GM12892 (cell line): ENCODE measurements at places on chromosomes 11 and 22.

GRCh38 chr11:85710917-85711316 lies 24.9 kb upstream of the CCDC89 start:
- DNase-seq, result no peak

- no peak for DNase-seq
These were observed 6.1 kb upstream of the ELF5 start for GRCh38 chr11:34519595-34520235.

- DNase-seq, result no peak
These were observed 3.0 kb downstream of the TMEM80 start for GRCh38 chr11:698493-699115.

DNA sequence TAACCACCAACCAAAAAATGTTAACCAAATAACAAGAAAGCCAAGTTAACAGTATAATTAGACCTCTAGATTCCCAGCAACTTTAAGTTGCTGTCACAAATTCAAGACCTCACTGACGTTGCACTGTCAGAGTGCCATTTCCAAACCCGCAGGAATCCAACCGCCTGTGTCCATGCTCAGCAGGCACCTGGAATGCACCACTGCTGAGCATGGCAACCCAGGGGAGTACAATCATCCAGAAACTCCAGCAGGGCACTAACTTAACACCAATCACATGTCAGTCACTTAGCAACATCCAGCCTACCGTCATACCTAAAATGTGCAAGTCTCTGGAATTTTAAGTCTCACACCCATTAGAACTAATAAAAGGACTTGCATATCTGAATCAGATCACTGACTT lies 48.8 kb downstream of the SMCO4 start:
- no peak for DNase-seq

- no peak for DNase-seq
These were observed 8.3 kb downstream of the MRPL17 start for GRCh38 chr11:6674862-6675261.

DNA sequence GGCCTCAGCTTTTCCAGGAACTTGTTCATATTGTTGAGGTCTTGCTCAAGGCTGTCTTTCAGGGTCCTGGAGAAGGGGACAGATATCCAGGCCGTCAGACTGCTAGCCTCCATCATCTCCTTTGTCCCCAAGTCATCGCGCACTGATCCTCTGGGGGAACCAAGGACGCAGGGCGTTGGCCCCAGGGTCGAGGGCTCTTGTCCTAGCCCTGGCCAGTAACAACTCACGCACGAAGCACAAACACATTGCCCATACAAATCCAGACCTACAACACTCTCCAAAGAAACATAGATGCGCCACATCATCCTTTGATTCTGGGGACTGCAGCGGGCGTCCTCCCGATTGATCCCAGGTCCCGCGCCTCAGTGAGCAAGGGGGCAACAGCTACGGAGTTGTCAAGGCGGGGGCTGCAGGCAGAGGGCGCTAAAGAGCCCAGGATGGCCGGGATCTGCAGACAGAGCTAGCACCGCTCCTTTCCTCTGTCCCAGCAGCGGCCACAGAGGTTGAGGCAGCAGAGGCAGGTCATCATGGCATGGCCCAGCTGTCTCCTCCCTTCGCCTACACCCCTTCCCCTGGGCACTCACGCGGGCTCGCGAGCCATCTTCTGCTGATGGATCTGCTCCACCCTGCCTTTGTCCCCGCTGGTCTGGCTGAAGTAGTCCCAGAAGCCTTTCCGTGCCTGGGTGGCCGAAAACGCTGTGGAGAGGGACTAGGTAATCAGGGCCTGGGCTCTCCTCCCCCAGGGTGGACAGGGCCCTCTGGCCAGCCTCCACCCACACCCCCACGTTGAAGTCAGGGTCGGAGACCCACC lies 472 bp downstream of the APOA5 start:
- DNase-seq, result peak; percentile 82

DNA sequence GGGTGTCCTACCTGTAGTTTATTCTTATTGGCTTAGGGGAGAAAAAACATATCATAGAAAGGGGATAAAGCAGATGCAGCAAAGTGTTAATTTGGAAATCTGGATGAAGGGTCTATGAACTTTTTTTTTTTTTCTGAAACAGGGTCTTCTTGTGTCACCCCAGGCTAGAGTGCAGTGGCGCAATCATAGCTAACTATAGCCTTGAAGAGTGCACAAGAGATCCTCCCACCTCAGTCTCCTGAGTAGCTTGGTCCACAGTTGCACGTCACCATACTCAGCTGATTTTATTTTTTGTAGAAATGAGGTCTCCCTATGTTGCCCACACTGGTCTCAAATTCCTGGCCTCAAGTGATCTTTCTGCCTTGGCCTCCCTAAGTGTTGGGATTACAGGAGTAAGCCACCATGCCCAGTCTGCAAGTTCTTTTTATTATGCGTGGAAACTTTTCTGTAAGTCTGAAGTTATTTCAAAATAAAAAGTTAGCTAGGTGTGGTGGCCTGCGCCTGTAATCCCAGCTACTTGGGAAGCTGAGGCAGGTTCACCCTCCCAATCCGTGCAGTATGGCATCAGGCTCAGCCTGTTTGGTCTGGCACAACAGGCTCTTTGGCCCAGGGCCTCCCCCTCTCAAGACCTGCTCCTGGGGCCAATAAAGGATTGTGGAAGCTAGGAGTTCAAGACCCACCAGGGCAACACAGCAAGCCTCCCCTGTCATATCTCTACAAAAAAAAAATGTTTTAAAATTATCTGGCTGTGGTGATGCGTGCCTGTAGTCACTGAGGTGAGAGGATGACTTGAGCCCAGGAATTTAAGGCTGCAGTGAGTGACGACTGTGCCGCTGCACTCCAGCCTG lies 111.9 kb downstream of the MED15 start:
- DNase-seq, result no peak

GRCh38 chr11:75773595-75774353 lies 5.2 kb downstream of the DGAT2 start:
- DNase-seq, result peak; percentile 75

DNA sequence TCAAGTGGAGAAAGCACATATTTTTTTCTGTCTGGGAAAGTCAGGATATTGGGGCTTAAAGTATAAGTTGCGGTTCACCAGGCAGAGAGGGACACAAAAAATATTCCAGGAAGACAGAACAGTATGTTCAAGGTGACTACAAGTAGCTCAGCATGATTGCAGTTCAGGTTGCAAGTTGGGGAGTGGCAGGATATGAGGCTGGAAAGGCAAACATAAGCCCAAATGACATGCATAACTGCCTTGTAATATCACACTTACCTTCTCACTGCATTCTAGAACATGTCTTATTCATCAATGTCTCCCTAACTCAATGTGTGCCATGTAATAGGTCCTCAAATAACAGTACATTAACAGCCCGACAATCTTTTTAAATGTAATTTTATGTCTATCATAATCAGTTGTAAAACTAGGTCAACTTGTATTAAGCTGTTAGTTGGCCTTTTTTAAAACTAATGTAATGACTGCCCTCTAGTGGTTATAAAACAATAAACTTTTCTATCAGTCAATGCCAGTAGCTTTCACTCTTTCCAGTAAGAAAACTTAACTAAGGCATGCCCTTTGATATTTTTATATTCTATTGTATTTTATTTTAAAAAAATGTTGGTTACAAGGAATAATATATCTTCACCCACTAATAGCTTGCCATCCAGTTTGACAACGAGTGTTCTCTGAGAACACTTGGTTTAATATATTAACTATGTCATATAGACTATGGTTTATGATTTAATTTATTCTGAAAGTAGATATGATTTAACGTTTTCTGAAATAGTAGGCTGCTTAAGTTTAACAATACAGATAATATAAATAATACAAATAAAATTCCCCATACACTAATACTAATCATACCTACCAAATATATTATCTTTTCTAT lies 39.4 kb upstream of the CFAP300 start:
- no peak for DNase-seq

DNA sequence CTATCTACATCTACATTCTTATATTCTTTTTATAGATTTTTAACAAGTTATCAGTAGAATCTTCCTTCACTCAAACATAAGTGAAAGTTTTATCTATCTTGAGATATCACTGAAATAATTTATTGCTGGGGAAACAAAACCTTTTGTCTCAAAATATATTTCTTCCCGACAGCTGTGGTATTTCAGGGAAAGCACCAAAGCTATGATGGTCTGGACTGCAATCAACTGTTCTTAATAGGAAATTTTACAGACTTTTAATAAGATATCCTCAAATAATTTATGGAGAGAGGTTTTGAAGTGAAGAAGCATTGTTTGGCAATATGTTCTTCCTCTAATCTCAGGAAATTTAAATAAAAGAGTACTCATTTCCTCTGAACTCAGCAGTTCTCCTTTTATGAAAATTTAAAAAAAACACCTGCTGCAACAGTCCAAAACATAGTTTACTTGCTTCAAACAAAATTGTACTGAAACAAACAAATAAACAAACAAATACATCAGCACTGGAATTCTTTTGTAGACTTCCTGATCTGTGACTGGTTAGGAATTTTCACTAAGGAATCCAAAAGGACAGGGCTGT lies 33.9 kb upstream of the EIF3M start:
- no peak for DNase-seq

DNA sequence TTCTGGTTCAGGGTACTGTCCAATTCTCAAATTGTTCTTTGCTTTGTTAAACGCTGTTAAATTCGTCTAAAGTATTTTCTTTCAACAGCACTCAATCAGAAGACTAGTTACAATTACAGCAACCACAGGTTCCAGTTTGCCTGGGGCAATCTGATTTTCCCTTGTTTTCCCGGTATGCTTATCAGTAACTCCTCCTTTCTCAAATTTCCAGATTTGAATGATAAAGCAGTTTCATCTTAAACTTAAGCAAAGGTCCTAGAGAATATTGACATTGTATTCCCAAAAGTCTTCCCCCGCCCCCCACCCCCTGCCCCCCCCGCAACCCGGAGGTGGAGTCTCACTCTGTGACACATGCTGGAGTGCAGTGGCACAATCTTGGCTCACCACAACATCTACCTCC lies 10.5 kb upstream of the USP28 start:
- DNase-seq, result no peak

DNA sequence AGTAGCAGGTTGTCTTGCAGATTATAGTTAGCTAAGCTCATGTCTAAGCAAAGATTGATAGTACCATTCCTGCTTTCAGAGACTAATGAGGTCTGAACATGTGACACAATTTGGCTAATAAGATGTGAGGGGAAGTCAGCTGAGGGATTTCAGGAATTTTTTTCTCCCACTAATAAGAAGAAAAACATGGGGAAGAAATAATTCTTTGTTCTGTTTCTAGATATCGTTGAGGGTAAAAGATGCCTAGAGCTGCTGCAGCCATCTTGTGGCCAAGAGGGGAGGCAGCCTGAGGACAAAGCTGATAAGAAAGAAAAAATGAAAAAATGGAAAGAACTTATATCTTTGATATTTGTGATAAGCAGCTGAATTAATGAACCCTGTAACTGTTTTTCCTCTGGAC lies 1334.4 kb downstream of the LRRC4C start:
- DNase-seq, result no peak

GRCh38 chr11:129236850-129237249 lies 44.7 kb upstream of the ARHGAP32 start:
- DNase-seq, result no peak

GRCh38 chr22:41092847-41093411 lies 537 bp downstream of the EP300 start:
- DNase-seq, result peak; percentile 20

- DNase-seq, result no peak
These were observed 140.5 kb downstream of the MIAT start for GRCh38 chr22:26797910-26798309.

DNA sequence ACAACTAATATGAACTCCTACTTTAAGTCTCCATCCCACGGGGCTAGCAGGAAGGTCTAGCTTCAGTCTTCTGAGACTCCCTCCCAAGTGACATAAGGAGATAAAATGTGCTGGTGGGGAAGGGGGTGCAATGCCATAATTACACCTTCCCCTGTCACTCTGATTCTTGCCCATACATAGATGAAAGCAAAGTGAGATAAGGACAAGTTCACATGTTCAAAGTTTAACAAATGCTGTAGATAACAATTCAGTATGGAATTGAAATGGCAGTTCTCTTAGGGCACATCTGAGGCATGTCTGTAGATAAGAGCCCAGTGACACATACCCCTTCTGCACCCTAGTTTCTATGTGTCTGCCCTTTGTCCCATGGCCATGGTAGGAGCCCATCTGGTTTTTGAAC lies 38.2 kb upstream of the PANX1 start:
- DNase-seq, result no peak

- DNase-seq, result no peak
These were observed 27.2 kb downstream of the RPS6KA4 start for GRCh38 chr11:64385945-64386704.

- DNase-seq, result no peak
These were observed 155.7 kb downstream of the CWF19L2 start for GRCh38 chr11:107301878-107302277.

DNA sequence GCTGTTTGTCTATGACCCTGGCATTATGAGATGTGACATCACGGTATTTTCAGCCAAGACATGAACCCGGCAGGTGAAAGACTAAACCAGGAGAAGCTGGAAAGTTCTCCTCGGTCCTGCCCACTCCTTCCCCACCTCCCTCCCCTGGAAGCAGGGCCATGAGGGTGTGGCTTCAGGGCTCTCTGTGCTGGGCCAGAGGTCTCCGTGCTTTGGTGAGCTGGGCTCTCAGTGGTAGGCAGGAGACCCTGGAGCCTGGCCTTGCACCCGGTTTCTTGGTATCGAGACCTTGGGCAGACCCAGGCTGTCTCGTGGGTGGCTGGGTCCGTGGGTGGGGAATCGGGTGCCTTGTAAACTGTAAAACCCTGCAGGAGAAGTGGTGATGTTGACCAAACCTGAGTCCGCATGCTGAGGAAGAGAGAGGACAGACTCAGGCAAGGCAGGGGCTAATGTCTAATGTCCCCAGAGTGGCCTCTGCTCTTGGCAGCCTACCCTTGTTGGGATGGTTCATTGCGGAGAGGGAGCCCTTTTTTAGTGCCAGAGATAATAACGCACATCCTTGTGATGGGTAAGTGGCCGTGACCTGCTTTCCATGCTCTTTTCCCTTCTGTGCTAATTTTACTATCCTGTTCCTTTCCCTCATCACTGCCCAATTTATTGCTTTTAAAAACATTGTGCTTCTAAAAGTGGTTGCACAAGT lies 48.6 kb upstream of the PARVG start:
- no peak for DNase-seq

GRCh38 chr11:6474413-6474792 lies 662 bp upstream of the TRIM3 start:
- DNase-seq, result no peak

- no peak for DNase-seq
These were observed 312.4 kb upstream of the PITPNB start for GRCh38 chr22:28231441-28231840.

GRCh38 chr22:21443735-21444421 lies 23.3 kb upstream of the TMEM191C start:
- DNase-seq, result no peak

- DNase-seq, result no peak
These were observed 61.3 kb downstream of the TRIM44 start for GRCh38 chr11:35723913-35724312.

DNA sequence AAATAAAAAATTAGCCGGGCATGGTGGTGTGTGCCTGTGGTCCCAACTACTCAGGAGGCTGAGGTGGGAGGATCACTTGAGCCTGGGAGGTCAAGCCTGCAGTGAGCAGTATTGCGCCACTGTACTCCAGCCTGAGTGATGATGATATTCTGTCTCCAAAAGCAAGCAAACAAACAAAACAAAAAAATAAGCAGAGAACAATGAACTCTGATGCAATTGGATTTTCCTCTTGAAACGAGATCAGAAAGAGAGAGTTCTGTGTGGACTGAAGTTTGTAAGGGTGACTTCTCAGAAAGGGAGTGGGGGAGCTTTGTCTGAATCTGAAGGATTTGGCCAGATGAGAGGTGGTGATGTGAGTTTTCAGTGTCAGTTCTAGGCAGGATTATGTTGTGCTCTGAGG lies 6.0 kb upstream of the TMEM123 start:
- no peak for DNase-seq

- peak; percentile 38 for DNase-seq
These were observed 883 bp downstream of the HIPK3 start for GRCh38 chr11:33257897-33258630.
